ENCODE measurements at places on chromosomes 3 and 15.

GRCh38 chr3:166785876-166786275, 594.2 kb downstream of the ZBBX start:
- no peak for DNase-seq

DNA sequence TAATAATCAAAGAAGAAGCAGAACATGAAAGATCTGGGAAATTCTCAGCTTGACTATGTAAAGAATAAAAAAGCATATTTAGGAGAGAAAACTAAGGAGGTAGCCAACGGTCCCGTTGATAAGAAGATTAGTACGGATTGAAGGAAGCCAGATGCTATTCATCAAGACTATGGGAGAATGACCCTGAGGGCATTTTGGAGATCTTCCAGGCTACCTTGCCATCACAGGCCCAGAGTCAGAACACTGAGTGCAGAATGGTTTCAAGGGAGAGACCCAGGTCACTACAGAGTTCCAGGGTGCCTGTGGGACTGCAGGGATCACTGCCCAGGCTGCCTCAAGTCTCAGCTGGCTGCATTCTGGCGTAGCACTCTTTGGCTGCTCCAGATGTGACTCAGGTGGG, 752.9 kb upstream of the ARPP21 start:
- no peak for DNase-seq

DNA sequence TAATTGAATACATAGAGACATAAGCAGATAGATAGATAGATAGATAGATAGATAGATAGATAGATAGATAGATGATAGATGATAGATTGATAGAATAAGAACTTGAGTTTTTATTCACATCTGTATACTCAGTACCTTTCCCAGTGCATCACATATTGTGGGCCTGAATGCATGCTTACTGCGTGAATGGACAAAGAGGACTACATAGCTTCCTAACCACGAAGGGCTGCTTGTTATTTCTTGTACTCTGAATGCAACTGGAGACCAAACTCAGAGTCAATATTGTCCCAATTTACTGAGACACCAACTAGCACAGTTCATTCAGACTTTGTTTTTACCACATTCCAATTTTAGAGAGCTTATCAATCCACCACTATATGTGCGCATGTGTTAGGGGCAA, 422.9 kb upstream of the GRM7 start:
- DNase-seq = no peak

- no peak for DNase-seq
Observed at GRCh38 chr3:16899919-16900318, 15.2 kb downstream of the PLCL2 start.

DNA sequence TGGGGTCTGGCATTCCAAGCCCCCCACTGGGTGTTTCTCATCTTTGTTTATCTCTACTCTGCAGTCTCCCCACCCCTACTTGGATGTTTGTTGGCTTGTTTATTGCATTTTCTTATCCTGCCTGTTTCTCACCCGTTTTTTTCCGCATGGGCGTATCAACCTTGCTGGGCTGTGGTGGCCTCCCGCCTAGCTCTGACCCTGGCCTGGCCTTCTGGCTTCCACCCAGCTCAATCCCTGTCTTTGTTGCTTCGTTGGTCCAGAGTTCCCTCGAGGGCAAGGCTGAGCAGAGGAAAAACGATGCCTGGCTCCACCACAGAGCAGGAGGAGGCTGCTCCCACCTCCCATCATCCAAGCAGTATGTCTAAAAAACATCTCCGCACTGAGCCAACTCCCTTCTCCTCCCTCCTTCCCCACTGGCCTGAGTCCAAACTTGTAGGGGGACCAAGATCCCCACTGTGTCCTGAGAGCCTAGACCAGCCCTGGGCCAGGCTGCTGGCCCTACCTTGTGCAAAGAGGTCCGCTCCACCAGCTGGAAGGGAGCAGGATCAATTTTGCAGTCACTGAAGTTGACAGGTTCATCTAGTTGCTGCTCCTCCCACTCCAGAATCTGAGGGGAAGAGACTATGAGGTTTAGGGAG, 9.8 kb downstream of the CLCN2 start:
- no peak for DNase-seq

- DNase-seq = no peak
Observed at GRCh38 chr15:72128359-72128758, 10.2 kb downstream of the SENP8 start.

- DNase-seq = no peak
Observed at GRCh38 chr3:194125442-194125841, 10.5 kb upstream of the HES1 start.

DNA sequence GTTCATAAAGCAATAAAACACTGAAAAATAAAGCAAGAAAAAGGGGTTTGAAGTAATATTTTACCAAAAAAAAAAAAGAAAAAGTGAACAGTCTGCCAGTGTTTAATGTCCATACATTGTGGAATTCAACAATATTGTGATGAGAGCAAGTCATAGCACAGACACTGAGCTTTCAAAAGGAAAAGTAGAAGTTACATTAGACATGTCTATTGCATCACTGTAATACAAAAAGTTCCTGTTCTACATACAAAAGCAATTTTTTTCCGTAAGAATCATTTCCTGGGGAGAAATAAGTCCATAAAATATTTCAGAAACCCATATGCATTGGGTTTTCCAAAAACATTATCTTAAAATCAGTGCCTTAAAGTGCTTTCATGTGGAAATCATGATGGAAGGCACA, 11.8 kb upstream of the HDC start:
- DNase-seq = no peak

- peak; percentile 14 for DNase-seq
Observed at GRCh38 chr15:25176991-25177954, 222.5 kb downstream of the SNRPN start.

- no peak for DNase-seq
Observed at GRCh38 chr3:52062505-52062904, 6.1 kb upstream of the DUSP7 start.

All from activated CD4-positive, CD25-positive, alpha-beta regulatory T cell treated with anti-CD3 and anti-CD28 coated beads, Interleukin-2, amount 50 U/mL, for 72 hours (primary cell).